Activated T-cell treated with anti-CD3 and anti-CD28 coated beads, Interleukin-2, amount 50 U/mL, for 4 hours (primary cell): ENCODE measurements at places on chromosomes 4 and X.

DNA sequence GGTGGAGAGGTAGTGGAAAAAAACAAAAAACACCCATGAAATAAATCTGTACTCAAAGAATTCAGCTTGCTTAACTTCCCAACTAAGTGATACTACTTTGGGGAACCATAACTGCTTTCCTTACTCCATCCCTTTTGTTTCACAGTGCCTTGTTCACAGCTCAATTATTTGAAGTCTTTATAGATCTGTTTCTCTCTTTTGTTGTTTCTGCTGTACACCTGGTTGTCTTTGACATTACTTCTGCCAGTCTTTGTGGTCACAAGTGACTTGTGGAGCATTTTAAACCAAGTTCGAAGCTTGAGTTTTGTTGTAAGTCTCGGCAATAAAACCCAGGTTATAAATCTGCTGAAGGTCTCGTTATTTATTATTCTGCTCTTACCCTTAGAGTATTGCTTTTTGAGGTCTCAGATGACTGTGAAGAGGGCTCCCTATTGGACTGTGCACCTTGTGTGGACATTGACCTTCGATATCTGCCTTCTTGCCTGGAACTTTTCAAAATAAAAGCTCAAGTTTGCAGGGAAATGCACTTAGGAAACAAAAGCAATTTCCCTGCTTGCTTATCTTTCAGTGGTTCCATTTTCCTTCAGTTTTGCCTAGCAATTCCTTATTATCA, 59.8 kb downstream of the ANK2 start:
- DNase-seq, result no peak

DNA sequence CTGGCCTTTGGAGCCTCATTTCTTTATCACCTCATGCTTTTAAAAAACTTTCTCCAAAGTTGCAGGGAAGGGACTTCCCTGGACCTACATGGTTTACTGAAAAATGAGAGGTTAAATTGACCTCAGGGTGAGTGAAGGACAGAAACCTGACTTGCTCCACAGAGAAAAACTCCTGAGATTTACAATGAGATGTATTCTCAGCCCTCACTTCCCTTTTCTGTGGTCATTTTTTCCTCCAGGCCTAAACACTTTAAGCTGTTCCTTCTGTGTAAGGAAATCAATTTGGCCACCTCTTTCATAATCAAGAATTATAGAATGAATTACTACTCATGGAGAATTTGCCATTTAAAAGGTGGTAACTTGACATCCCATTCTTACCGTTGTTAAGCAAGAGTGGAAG, 77.9 kb downstream of the HPGD start:
- no peak for DNase-seq

- DNase-seq, result no peak
Measured at GRCh38 chr4:21952549-21952948, 4.0 kb upstream of the KCNIP4 start.

DNA sequence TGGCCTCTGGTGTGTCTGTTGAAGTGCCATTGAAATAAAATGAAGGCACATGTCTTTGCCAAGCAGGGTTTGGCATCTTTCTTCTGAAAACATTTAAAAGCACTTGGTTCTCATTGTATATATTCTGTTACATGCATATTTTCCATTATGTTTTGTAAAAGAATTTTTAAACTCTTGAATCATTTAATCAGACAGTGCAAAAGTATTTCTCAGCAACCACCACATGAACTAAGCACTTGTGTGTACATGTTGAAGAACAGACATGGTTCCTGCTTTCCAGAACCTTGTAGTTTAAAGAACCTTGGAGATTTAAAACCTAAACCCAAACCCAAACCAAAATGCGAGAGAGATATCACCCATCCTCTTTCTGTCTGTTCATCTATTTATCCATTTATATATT, 220.3 kb upstream of the GIMD1 start:
- DNase-seq, result no peak

- no peak for DNase-seq
Measured at GRCh38 chr4:100929758-100930157, 411.9 kb upstream of the EMCN start.

DNA sequence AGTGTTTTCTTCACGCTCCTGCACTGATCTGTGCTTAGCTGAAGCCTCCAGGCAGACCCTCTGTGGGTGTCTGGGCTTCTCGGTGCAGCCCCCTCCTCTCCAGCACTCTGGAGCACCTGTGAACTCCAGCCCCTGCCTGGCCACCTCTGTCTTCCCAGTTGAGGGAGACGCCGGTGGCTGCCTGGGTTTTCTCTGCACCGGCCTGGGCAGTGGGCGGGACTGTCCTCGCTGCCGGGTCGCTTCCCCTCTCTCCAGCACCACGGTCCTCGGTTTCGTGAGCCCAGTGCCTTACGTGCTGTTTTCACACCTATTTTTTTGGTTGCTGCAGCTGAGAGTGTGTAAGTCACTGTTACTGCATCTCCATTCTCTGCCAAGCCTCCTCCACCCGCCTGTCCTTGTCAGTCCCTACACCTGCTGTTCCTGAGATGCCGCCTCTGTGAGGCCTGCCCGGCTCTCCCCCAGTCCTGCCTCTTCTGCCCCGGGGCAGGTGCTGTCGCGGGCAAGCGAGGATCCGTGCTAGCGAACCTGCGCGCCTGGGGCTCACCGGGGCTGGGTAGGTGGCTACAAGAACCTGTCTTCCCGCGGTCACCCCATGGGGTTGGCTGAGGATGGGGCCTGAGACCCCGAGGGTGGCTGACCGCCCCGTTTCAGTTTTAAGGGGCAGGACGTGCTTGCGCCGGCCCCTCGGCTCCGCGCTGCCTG, 2.4 kb upstream of the FGFRL1 start:
- DNase-seq, result peak; percentile 29

DNA sequence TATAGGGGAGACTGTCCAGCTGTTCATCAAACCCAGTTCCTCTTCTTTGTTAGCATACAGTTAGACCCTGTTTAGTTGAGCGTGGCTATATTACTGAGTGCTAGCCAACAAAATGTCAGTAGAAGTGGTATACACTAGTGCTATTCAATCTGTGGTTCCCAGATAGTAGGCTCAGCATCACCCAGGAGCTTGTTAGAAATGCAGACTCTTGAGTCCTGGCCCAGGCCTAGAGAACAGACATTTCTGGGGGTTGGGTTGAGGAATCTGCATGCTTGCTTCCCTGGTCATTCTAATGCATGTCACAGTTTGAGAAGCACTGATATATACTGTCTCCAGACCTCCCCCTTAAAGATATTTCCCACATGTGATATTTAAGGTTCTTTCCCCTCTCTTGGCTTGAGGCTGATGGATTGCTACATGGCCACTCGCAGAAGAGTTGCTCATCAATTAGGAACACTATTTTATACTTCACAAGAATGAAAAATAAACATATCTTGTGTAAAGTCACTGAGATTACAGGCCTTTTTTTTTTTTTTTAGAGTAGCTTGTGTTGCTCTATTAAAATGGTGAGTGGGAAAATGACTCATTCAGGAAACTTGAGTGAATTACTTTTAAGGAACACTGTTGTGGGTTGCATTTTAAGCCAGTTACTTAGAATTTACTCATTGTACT, 289.0 kb downstream of the STIM2 start:
- no peak for DNase-seq

DNA sequence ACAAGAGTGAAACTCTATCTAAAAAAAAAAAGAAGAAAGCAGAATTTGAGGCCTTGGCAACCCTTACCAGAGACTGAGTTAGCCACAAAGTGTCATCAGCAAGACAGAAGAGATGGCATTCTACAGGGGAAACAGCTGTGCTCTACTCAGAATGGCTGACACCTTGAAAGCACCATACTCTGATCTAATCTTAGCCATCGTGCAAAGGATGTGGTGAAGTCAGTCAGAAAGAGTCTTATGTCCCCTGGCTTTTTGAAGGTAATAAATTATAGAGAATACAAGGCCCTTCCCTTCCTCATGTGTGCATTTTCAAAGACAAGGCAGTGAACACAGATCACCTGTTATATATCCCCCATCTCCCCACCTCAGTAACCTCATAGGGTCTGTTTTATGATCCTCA, 13.2 kb downstream of the CLNK start:
- no peak for DNase-seq

GRCh38 chr4:189001283-189001970, 862.2 kb downstream of the TRIML1 start:
- DNase-seq, result no peak

DNA sequence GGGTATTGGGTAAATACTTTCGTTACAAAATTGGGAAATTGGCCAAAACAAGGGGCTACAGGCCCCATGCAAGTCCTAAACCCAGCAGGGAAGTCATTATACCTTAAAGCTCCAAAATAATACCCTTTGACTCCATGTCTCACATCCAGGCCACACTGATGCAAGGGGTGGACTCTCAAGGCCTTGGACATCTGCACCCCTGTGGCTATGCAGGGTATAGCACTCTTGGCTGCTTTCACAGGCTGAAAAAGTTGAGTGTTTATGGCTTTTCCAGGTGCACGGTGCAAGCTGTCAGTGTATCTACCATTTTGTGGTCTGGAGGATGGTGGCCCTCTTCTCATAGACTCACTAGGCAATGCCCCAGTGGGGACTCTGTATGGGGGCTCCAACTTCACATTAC, 326.5 kb downstream of the TEX13C start:
- DNase-seq, result no peak

- no peak for DNase-seq
Measured at GRCh38 chr4:67576059-67576466, 17.5 kb downstream of the STAP1 start.
